ENCODE measurements at places on chromosomes 12 and 14.

- DNase-seq = no peak
Observed at GRCh38 chr14:104499784-104500760, 79.5 kb upstream of the C14orf180 start.

GRCh38 chr14:87449016-87449415 is 544.0 kb downstream of the GALC start:
- no peak for DNase-seq

- no peak for DNase-seq
Observed at GRCh38 chr12:122158700-122159285, 15.2 kb downstream of the IL31 start.

GRCh38 chr12:54759751-54760150 is 94.6 kb upstream of the MUCL1 start:
- no peak for DNase-seq

DNA sequence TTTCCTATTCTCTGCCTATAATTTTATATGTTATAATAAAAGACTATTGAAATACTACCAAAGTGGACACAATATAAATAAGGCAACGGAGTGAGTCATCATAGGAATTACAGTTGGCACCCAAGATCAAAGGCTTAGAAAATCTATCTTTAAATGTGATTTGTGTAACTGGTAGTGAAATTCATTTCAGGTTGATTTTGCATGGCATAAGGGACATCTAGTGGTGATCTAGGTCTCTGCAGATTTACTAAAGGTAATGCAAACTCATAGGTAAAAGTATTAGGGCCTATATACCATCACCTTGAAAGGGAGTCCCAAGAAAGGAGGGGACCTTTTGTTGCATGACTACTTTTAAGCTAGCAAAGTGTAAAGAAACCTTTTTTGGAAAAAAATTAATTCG is 527.2 kb downstream of the NRXN3 start:
- no peak for DNase-seq

GRCh38 chr12:123027726-123028445 is 47.4 kb downstream of the ARL6IP4 start:
- no peak for DNase-seq

- no peak for DNase-seq
Observed at GRCh38 chr12:121355818-121356217, 3.6 kb upstream of the ANAPC5 start.
